ENCODE measurements at places on chromosomes 1 and 21.

DNA sequence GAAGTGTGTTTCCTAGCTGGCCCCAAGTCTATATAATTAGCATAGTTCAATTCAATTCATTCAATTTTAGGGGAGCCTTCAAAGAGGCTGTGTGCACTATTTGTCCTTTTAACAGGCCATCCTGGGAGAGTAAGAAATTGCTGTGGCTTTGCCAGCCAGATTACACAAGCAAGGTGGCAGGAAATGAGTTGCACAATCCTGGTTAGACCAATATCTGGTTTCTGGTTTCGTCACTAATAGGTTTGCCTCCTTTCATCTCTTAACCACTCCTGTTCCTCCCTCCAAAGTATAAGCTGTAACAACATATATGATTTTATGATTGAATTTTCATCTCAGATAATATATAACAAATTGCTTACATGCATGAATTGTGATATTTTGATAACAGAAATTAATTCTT is 84.1 kb upstream of the NEGR1 start:
- no peak for DNase-seq

DNA sequence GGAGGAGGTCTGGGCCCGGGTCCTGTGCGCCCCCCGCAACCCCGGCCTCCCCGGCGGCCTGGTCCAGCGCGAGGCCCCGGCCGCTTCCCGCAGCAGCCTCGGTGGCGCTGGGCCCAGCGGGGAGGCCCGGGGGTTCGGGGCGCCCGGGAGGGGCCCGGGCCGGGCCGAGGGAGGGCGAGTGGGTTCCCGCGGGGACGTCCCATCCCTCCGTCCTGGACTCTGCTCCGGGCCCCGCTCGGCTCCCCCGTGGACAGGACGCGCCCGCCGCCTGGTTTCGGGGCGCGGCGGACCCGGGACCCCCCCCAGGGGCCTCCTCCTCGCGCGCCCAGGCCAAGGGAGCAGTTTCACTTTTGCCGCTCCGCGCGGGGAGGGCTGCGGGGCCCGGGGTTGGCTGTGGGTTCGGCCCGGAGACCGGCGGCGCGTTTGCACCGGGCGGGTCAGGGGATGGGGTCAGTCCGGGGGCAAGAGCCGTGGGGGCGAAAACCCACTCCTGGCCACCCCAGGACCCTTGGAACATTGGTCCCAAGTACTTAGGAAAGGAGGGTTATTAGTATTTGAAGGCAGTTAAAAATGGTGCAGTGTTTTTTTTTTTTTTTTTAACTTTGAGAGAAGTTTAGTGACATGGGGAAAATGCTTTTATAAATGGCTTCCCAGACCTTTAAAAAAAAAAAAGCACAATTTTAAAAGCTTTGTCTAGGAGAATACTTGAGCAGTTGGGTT is 677 bp downstream of the AGPAT3 start:
- peak; percentile 63 for DNase-seq

DNA sequence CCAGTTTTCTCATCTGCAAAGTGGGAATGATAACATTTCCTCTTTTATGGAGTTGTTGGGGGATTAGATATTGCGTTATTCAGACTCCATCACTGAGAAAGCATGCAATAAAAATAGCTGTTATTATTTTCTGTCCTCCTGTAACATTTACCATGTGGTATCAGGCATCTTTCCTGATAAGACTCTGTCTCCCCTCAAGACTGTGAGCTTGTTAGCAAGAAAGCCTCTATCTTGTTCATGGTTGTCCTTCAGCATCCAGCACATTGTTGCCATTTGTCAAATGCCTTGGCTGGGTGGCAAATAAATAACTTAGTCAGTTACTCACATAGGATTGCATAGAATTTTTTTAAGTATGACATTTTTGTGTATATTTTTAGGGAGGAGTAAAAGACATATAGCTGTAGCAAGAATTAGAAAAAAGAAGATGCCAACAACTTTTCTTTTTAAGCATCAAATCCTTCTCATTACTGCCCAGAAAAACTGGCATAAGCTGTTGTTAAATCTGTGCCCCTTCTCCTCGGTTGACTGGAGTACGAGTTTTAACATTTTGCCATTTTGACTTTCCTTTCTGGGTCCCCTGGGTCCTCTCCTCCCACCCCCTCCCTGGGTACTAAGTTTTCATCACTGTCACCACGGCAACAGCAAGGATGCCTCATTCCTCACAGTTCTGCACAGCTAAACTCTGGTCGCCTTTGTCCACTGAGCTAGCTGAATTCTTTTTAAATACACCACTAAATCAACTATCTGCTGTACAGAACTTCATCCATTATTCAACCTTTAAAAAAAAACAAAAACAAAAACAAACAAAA is 1.0 kb upstream of the JAM2 start:
- DNase-seq = no peak

GRCh38 chr1:2848006-2848670 is 46.6 kb upstream of the TTC34 start:
- DNase-seq = no peak

GRCh38 chr1:76160225-76160624 is 85.7 kb downstream of the ST6GALNAC3 start:
- no peak for DNase-seq

GRCh38 chr21:39924577-39925308 is 57.5 kb downstream of the PCP4 start:
- no peak for DNase-seq

DNA sequence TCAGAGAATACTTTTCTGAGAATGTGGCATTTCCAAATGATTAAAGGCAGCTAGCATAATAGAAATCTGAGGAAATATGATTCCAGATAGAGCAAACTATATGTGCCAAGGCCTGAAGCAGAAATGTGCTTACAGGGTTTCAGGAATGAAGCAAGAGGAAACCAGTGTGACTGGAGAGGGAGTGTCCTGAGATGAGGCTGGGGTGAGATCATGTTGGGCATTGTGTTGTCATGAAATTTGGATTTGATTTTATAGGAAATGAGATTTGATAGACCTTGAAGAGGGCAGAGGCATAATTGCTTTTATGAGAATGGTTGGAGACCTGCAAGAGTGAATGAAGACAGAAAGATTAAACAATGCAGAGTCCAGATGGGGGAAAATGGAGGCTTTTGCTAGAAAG is 338.1 kb upstream of the SNX7 start:
- no peak for DNase-seq

DNA sequence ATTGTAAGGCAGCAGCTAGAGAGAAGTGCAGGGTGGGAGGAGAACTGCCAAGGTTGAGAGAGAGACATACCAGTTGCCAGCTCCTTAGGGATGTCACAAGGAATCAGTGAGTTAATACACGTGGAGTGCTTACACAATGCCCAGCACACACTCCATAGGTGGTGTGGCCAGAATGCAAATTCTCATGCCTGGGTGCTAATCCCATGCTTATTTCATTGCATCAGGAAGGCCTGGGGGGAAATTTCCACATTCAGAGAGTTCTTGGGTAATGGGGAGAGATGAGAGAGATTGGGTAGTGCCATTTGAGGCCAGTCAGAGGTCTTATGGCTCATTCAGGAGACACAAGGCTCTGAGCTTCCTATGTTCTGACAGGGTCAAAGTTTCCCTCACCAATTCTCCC is 38.7 kb downstream of the GJA5 start:
- no peak for DNase-seq

- no peak for DNase-seq
Measured at GRCh38 chr1:240831922-240832321, 220.0 kb upstream of the GREM2 start.

DNA sequence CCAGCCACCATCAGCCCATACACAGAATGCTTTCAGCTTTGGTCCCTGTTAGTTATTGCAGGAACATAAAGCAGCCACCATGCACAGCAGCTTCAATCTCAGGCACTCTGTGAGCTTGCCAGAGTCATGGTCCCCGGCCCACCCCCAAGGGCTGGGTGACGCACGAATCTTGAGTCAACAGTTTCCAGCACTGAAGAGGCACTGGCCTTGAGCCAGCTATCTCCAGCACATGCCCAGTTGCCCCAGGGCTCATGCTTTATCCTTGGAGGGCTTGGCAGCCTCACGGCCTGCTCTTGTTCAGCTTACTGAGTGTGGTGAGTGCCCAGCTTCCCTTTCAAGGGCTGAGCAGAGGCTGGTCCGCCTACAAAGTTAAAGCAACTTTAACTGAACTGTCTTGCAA is 200.7 kb upstream of the RAB4A start:
- no peak for DNase-seq

DNA sequence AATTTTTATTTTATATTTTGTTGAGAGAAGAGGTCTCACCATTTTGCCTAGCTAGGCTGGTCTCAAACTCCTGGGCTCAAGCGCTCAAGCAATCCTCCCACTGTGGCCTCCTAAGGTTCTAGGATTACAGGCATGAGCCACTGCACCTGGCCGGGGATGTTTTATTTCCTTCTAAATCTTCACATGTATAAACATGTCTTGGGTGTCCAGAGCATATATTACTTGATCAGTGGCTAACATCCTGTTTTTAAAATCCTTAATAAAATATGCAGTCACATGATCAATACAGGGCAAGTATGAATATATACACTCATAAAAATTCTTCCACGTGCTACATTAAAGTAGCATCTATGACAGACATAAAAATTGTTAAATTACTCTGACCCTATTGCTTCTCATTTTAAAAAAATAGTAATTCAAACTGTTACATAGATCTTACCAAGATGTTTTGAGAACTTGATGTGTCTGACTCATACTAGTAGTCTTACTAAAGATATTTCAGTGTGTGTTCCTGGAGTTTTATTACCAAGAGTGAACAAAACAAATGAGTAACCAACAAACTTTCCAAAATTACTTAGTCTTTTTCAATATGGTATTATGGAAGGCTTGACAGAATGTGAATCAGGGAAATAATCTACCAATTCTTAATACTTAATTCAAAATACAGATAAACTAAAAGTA is 222.5 kb downstream of the SLC45A1 start:
- no peak for DNase-seq

DNA sequence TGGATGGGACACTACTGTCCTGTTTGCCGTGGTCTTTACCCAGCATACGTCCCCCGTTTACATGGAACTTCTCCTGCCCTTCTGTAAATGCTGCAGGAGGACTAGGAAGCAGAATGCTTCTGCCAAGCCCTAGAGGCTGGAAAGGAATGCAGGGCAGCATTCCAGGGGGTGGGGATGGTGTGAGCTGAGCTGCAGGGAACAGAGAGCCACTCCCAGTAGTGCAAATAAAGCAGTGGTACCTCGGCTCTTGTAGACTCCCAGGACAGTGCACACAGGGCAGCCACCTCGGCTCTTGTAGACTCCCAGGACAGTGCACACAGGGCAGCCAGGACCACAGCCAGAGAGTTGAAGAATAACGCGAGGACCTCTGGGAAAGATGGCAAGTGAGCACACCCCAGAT is 35.4 kb downstream of the PTPRU start:
- no peak for DNase-seq

- no peak for DNase-seq
Measured at GRCh38 chr1:66678146-66678545, 74.1 kb upstream of the DYNLT5 start.

DNA sequence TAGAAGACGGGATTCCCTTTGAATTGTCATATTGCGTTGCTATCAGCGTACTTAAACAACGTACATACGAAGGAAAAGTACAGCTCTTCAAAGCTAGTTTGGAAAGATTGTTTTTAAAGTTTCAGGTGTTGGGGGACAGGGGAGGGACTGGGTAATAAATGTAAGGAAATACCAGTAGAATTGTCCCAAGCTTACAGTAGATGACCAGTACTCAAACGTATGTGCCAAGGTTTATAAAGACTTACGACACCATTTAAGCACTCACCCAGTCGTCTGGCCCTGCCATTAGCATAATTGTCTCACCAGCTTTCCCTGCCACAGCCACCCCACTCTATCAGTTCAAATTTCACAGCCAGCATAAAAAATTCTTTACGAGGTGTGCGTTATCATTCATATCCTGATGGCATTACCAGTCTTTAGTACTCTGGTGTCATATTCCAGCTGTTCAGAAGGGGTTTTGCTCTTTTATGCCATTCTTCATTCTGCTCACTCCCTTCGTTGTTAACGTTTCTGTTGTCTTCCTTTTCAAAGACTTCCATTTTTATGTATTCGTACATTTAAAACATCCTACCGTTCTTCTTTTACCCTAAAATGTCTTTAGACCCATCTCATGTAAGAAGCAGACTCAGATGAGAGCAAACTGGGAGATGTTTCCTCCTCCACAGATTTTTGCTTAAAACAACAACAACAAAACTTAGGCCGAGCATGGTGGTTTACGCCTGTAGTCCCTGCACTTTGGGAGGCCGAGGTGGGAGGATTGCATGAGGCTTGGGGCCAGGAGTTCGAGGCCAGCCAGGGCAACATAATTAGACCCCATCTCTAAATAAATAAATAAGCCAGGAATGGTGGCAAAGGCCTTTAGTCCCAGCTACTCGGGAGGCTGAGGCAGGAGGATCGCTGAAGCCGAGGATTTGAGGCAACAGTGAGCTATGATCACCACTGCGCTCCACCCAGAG is 1.0 kb upstream of the HP1BP3 start:
- no peak for DNase-seq

GRCh38 chr1:194081444-194081843 is 895.0 kb upstream of the B3GALT2 start:
- DNase-seq = no peak

DNA sequence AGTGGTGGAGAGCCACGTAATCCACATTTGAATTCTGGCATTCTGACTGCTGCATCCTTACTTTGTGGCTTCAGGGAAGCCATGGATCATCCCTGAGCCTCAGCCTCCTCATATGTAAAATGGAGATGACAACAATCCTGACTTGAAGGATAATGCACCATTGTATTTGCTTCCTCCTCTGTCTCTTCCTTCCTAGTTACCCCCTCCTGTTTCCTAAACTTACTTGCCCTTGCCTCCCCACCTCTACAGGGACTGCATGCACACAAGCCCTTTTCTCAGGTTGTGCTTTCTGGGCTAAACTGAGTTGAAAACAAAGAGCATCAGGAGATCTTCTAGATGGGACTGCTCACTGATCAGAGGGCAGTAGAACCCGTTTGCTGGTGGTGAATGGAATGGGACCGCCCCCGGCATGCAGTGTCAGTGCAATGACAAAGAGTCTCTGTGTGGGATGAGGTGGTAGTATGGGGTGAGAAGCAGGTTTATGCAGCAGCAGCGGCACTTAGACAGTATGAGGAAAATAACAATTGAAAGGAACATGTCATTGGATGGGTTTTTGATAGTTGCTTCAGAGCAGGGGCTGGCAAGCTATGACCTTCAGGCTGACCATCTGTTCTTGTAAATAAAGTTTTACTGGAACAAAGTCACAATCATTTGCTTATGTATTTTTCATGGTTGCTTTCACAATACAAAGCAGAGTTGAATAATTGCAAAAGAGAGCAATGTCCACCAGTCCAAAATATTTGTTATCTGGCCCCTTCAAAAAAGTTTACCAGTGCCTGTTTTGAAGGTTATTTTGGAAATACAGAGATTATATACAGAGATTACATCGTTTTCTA is 6.1 kb upstream of the ADAMTS1 start:
- DNase-seq = no peak

- DNase-seq = no peak
Measured at GRCh38 chr1:246364415-246364941, 142.6 kb downstream of the SMYD3 start.

DNA sequence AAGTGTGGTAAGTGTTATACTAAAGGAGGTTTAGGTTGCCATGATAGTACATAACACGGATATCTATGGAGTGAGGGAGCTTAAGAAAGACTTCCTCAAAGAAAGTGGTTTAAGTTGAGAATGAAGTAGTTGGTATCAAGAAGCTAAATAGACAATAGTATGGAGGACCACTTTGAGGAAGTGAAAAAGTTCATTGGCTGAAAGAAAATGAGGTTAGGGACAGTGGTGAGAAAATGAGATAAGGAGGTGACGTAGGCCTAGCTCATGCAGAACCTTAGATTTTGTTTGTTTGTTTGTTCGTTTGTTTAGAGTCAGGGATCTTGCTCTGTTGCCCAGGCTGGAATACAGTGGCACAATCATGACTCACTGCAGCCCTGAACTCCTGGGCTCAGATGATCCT is 72.2 kb upstream of the PPIH start:
- no peak for DNase-seq

GRCh38 chr1:2214541-2215241 is 13.4 kb upstream of the SKI start:
- DNase-seq = no peak
